C1 segment of cervical spinal cord (tissue), 14 donors: ENCODE measurements at places on chromosomes 6 and 20.

GRCh38 chr6:123022975-123023374 is 26.9 kb downstream of the CLVS2 start:
- no peak for DNase-seq

DNA sequence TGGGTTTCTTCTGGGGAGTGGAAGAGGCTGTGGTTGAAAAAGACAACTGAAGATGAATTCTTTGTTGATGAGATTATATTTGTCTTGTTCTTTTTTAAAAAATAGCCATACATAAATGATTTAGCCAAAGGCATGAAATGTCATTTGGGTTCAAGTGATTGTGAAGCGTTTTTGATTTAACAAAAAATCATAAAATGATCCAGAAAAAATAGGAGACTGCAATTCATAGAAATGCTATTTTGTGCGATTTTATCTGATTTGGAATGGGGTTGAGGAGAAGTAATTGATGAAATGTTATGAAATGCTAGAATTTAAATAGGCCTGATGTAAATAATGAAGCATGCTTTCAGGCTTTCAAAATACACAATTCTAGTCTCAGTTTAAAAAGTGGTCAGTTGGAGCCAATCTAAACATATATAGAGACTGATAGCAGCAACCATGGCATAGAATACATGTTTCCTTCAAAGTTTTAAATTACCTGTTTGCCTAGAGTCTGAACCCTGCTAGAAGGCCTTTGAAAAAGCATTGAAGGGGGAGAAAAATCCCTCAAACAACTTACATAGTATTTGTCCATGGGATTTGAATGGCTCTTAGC is 21.8 kb downstream of the PFDN4 start:
- DNase-seq: no peak

DNA sequence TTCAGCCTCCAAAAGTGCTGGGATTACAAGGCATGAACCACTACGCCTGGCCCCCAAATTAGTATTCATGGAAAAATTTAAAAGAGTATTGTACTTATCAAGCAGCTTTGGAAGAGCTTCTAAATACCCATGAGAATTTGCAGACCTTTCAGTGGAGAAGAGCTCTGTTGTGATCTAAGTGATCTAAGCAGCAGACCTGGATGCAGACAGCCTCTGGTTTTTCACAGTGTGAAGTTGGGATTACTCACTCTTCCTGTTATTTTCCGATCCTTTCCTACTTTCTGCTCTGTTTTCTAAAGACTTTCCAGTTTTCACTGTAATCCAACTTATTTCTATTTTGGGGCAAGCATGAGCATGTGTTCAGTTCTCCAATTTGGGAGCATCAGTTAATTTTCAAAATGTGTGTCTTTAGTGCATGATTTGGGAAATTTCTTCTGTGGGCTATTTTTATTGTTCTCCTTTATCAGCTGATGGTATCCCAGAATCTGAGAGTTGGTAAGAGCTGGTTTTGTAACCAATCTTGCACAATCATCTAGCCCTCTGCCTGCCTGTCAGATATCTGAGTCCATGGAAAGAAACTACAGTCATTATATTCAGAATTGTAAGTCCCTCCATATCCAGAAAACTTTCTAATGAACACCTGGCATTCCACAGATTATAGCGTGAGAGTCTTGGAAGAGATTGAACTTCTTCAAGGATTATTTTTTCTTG is 207.7 kb upstream of the DTNBP1 start:
- DNase-seq: no peak

GRCh38 chr6:136947037-136947436 is 24.9 kb downstream of the SLC35D3 start:
- no peak for DNase-seq

GRCh38 chr6:121086876-121087275 is 247.4 kb downstream of the TBC1D32 start:
- no peak for DNase-seq

- no peak for DNase-seq
These were observed 782 bp downstream of the TRMT11 start for GRCh38 chr6:125987026-125987617.

DNA sequence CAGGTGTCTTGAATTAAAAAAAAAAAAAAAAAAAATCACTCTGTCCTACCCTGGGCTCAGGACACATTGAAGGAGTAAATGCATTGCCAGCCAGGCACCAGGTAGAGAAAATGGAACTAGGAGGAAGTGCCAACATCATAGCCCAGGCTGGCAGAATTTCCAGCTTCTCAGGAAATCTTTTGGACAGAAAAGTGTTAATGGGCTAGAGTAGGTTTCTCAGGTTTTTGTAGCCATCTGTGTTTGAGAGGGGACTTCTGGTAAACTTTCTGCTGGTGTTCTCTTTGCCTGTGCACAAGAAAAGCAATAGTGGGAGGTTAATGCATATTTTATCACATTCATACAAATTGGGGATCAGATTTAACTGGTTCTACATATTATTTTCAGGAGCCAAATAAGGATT is 678.3 kb upstream of the NRSN1 start:
- no peak for DNase-seq
